ENCODE measurements at places on chromosomes 3 and 15. TPM values are rescaled to one million over a fixed set of nuclear protein-coding genes. Genes with fewer than 3 reads are reported as not detected.
A peak's percentile ranks its signal among the peaks of the same experiment; 100 is the strongest.

EEF1AKMT4 gene
- 14.5 TPM for total RNA-seq

NR2E3 gene
- total RNA-seq = not detected

ZBBX gene
- not detected for total RNA-seq

PEX5L gene
- total RNA-seq = not detected

SGO1 gene
- 15.6 TPM for total RNA-seq

SPTSSB gene
- not detected for total RNA-seq

- H3K27me3 ChIP-seq = no peaks in the 10 kb centered on the region
- H3K4me3 ChIP-seq = no peak overlapping the region
- H3K36me3 ChIP-seq = no peaks in the 10 kb centered on the region
- H3K27ac ChIP-seq = no peak overlapping the region
- peaks cover 17% of the 10 kb centered on the region for H3K4me1 ChIP-seq
These were observed 92.5 kb upstream of the MBNL1 start for GRCh38 chr3:152176241-152176640.

- H3K27me3 ChIP-seq = no peaks in the 10 kb centered on the region
- no peak overlapping the region for H3K4me3 ChIP-seq
- no peaks in the 10 kb centered on the region for H3K36me3 ChIP-seq
- no peaks in the 10 kb centered on the region for H3K4me1 ChIP-seq
- H3K27ac ChIP-seq = no peak overlapping the region
- DNase-seq = no peak
These were observed 844.3 kb upstream of the NR2F2 start for GRCh38 chr15:95486224-95486623.

DNA sequence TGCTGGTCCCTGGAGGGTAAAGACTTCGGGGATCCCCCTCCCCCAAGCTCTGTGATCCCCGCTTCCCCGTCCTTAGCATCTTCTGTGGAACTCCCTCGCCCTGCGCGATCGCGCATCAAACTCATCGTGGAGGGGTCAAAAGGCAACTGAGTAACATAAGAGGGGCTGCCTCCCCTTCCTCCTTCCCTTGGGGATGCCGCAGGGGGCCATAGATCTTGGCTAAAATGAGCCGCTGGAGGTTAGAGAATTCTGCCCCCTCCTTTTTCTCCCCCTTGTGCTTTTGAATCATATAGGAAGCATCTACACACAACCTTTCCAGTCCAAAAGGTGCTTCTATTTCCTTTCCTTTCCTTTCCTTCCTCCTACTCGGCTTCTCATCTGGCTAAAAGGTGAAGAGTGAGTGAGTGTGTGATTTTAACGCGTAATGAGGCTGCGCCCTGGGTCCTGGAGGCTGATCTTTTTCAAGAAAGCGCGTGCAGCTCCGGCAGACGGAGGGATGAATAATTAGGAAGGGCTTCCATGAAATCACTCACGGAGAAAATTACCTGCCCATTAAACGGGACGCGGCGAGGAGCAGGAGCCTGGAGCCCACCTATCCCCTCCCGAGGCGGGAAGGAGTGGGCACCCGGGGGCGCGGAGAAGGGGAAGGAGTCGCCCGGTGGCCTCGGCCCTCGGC is 831 bp upstream of the ROBO2 start:
- H3K4me3 ChIP-seq = no peak overlapping the region
- no peaks in the 10 kb centered on the region for H3K27me3 ChIP-seq
- H3K27ac ChIP-seq = no peak overlapping the region
- H3K36me3 ChIP-seq = no peaks in the 10 kb centered on the region
- no peak for DNase-seq
- H3K4me1 ChIP-seq = no peaks in the 10 kb centered on the region

DNA sequence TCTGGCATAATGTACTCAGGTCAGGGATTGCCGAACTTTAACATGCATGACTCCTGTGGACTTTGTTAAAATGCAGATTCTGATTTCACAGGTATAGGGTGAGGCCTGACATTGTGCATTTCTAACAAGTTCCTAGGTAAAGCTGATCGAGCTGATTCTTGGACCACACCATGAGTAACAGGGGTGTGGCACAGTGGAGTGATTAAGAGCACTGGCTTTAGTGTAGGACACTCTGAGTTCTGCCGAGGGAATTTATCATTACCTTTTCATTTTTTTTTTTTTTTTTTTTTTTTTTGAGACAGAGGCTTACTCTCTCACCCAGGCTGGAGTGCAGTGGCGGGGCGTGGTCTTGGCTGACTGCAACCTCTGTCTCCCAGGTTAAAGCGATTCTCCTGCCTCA is 169.3 kb downstream of the ADAMTS9 start:
- no peaks in the 10 kb centered on the region for H3K4me1 ChIP-seq
- no peak for DNase-seq
- H3K4me3 ChIP-seq = no peak overlapping the region

GRCh38 chr3:24270204-24270691 is 224.4 kb downstream of the THRB start:
- no peak overlapping the region for H3K4me3 ChIP-seq
- DNase-seq = no peak
- no peaks in the 10 kb centered on the region for H3K36me3 ChIP-seq

DNA sequence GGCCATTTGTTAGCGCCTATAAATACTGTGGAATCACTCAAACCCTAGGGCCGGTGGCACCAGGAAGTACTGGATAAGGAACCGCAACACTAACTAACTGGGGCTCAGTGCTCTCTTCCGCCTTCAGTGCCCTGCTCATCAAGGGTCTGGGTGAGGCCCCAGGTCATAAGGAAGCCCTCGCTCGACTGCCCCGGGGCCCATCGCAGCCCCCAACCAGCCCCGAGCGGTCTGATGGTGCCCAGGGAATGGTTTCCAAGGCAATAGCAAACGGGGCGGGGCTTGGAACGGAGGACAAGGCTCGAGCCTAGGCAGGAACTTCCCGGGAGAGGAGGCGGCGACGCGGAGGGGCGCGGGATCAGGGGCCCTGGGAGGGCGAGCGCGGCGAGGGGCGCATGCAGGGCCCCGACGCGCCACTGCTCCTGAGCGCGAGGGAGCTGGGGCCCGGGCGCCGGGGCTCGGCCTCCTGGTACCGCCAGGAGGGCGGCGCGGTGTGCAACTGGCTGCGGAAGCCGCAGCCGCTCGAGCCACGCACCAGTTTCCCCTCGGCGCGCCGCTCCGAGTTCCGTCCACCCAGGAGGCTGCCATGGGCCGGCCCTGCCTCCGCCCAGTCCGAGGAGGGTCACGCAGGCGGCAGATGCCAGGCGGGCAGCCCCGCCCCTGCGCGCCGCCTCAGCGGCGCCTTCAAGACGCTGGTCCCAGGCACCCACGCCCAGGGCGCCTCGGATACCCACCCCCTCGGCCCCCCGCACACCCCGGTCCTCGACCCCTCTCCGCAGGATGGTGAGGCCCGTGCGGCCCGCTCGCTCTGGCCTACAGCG is at the start of gene TTLL3:
TTLL3 (plus strand) TSS at position 648 of the 818 bp plus-strand sequence. CDS start 400 bp downstream, outside the sequence.
- H3K36me3 ChIP-seq = peaks cover 15% of the 10 kb centered on the region
- H3K27me3 ChIP-seq = no peaks in the 10 kb centered on the region
- DNase-seq = peak; percentile 66
- H3K27ac ChIP-seq = peak within 1 kb of the TSS; percentile 71
- H3K4me1 ChIP-seq = peaks cover 28% of the 10 kb centered on the region

GRCh38 chr15:34323217-34323616 is 14.4 kb downstream of the SLC12A6 start:
- no peak overlapping the region for H3K27ac ChIP-seq
- peaks cover 18% of the 10 kb centered on the region for H3K4me1 ChIP-seq
- DNase-seq = no peak

GRCh38 chr3:121651684-121652083 is 9.0 kb downstream of the HCLS1 start:
- no peak overlapping the region for H3K27ac ChIP-seq
- H3K4me1 ChIP-seq = peaks cover 61% of the 10 kb centered on the region
- H3K36me3 ChIP-seq = peaks cover 26% of the 10 kb centered on the region
- no peak overlapping the region for H3K4me3 ChIP-seq

DNA sequence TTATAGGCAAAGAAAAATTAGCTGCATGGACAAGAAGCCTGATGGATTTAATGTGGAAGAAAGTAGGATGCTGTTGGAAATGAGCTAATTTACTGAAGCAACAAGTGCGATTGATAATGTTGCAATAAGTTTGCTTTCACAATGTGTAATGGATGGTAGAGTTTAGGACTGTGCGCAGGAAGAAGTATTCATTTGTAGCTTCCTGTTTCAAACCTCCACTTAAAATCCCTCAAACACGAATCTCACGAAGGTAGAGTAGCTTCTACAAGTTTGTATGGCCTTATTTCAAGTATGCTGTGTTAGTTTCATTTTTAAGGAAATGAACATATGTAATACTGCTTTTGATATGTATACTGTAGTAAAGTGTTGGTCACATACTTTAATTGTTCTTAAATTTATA is 42.3 kb downstream of the KCNH8 start:
- no peaks in the 10 kb centered on the region for H3K4me1 ChIP-seq
- DNase-seq = no peak
- H3K27ac ChIP-seq = no peak overlapping the region
- no peaks in the 10 kb centered on the region for H3K36me3 ChIP-seq
- no peaks in the 10 kb centered on the region for H3K27me3 ChIP-seq
- H3K4me3 ChIP-seq = no peak overlapping the region

DNA sequence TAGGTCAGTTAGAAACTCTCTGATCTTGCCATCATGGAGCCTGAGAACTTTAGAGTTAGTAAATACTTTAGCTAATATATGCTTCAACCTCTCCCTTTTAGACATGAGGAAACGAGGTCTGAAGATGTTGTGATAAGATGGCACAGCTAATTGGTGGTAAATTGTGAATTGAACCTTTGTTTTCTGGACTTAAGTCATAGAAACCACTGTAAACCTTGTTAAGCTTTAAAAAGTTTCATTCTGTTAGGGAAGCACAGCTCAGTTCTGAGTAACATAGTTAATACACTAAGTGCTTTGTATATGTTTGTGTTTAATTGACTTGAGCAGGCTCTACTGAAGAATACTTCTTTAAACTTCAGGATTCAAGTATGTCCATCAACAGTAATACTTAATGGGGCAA is 108.6 kb downstream of the AKAP13 start:
- no peaks in the 10 kb centered on the region for H3K36me3 ChIP-seq
- no peak overlapping the region for H3K27ac ChIP-seq
- no peak for DNase-seq
- H3K27me3 ChIP-seq = no peaks in the 10 kb centered on the region

DNA sequence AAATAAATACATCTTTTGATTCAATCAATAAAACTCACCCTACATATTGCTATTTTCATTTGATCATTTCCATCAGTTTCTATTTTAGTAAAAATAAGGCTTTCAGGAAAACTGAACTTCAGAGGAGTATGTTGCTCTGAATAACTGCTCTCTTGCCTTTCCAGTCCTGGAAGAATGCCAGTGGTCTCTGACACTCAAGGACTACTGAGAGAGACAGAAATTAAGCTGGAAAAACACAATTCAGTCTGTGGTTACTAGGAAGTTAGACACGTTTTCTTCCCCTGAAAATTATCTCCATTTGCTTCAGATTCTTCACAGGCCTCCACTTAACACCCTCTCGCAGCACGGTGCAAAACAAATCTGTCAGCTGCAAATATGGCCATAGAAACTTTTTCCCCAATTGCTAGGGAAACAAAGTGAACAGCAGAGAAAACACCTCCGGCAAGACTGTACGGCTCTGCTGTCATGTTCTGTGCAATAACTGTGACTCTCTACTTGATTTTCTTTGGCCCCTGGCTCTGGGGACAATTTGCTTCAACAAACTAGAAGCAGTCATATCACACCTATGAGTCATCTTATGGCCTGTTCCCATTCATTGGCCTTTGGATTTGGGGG is 353.0 kb downstream of the MAGI1 start:
- H3K4me3 ChIP-seq = no peak overlapping the region
- H3K36me3 ChIP-seq = no peaks in the 10 kb centered on the region
- no peaks in the 10 kb centered on the region for H3K4me1 ChIP-seq
- no peak for DNase-seq

DNA sequence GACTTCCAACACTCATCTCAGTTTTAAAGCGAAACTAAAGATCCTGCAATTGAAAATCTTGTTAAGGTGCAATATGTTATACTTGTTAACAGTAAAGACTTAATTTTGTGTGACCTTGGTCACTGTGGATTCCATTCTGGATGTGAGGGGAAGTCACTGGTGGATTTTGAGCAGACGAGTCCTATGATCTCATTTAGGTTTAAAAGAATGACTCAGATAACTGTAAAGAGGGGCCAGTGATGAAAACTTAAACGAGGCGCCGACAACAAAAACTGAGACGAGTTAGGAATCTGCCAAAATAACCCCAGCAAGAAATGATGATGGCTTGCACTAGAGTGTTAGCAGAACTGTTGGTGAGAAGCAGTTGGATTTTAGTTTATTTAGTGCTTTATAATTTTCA is 56.5 kb downstream of the LRRC28 start:
- no peak overlapping the region for H3K4me3 ChIP-seq
- no peak overlapping the region for H3K27ac ChIP-seq
- H3K27me3 ChIP-seq = no peaks in the 10 kb centered on the region
- no peak for DNase-seq
- no peaks in the 10 kb centered on the region for H3K4me1 ChIP-seq

- no peak overlapping the region for H3K27ac ChIP-seq
- no peaks in the 10 kb centered on the region for H3K4me1 ChIP-seq
- no peak for DNase-seq
These were observed 137.1 kb upstream of the WNT5A start for GRCh38 chr3:55624238-55624637.

- no peak for DNase-seq
- peaks cover 10% of the 10 kb centered on the region for H3K4me1 ChIP-seq
- H3K36me3 ChIP-seq = no peaks in the 10 kb centered on the region
- no peak overlapping the region for H3K27ac ChIP-seq
- H3K4me3 ChIP-seq = no peak overlapping the region
These were observed 299.3 kb downstream of the SHQ1 start for GRCh38 chr3:72548981-72549380.

DNA sequence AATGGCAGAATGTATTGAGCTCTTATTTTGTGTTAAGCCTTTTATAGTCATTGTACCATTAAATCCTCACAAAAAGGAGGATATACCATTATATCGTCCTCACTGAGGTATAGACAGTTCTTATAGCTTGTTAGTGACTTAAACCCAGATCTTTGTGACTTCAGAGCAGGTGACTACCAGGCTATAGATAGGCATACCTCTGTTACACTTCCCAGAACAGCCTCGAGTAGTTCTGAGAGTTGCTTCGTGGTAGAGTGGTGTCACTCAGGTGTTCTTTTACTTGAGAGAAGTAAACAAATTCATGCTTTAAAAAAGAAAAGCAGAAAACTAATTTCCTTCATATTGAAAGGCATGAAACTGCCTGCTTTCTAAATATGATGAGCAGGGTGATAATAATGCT is 59.9 kb downstream of the SEC22A start:
- H3K27ac ChIP-seq = no peak overlapping the region
- no peaks in the 10 kb centered on the region for H3K4me1 ChIP-seq
- H3K36me3 ChIP-seq = no peaks in the 10 kb centered on the region
- no peak overlapping the region for H3K4me3 ChIP-seq

DNA sequence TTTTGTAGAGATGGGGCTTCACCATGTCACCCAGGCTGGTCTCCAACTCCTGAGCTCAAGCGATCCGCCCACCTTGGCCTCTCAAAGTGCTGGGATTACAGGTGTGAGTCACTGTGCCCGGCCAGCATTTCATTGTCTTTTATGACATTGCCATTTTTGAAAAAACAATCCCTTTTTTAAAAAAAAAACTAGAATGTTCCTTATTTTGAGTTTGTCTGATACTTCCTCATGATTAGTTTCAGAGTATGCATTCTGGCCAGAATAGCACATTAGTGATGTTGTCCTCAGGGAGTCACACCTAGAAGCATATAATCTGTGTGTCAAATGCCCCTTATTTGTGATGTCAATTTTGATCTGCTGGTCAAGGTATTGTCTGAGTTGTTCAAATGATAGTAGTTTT is 21.2 kb upstream of the NMD3 start:
- no peaks in the 10 kb centered on the region for H3K4me1 ChIP-seq
- H3K4me3 ChIP-seq = no peak overlapping the region
- no peaks in the 10 kb centered on the region for H3K36me3 ChIP-seq
- no peaks in the 10 kb centered on the region for H3K27me3 ChIP-seq
- no peak for DNase-seq

- no peak overlapping the region for H3K4me3 ChIP-seq
- no peak for DNase-seq
- H3K36me3 ChIP-seq = no peaks in the 10 kb centered on the region
- H3K27ac ChIP-seq = no peak overlapping the region
These were observed 159.2 kb downstream of the MEGF11 start for GRCh38 chr15:66094331-66094730.
